ENCODE measurements at places on chromosomes 11 and 22. TPM values are rescaled to one million over a fixed set of nuclear protein-coding genes. Genes with fewer than 3 reads are reported as not detected.

Gene SEPTIN3
- total RNA-seq = 0.04 TPM

Gene DRAP1
- 138 TPM for total RNA-seq

Gene IGLL1
- not detected for total RNA-seq

Gene MS4A3
- total RNA-seq = not detected

Gene TFIP11
- total RNA-seq = 26.4 TPM

Gene CHEK2
- 17.4 TPM for total RNA-seq

Gene TMEM121B
- 0.12 TPM for total RNA-seq

Gene TNNT3
- total RNA-seq = 1.6 TPM

Gene SMTNL1
- not detected for total RNA-seq

Gene DGAT2
- total RNA-seq = 6.1 TPM

Gene DBX1
- total RNA-seq = not detected

Gene MTMR3
- total RNA-seq = 36.7 TPM

Gene SCGB2A2
- total RNA-seq = 28.7 TPM

Gene TBC1D22A
- 19.7 TPM for total RNA-seq

Gene TEX54
- total RNA-seq = not detected

Gene ALDH3B1
- 5.3 TPM for total RNA-seq

Gene NEFH
- total RNA-seq = 0.44 TPM

Gene E2F8
- total RNA-seq = 4.8 TPM

Gene MRGPRX4
- total RNA-seq = not detected

Gene SYCE3
- total RNA-seq = 1.8 TPM

Gene TMPRSS4
- total RNA-seq = 197 TPM

Gene KRTAP5-9
- not detected for total RNA-seq

Gene DERL3
- total RNA-seq = not detected

Gene POU2AF3
- total RNA-seq = 1.3 TPM

Gene ACRV1
- total RNA-seq = not detected

Gene SCGB1C1
- total RNA-seq = not detected

Gene GVQW3
- 0.15 TPM for total RNA-seq

Gene KDELR3
- 2.1 TPM for total RNA-seq

Gene SEC14L2
- total RNA-seq = 16.6 TPM

Gene GAB4
- total RNA-seq = not detected

Gene CCDC87
- total RNA-seq = 0.23 TPM

Gene NPAS4
- not detected for total RNA-seq

Gene OVOL1
- 80.9 TPM for total RNA-seq

Gene SYT7
- 2.0 TPM for total RNA-seq

Gene PRG3
- not detected for total RNA-seq

Gene FOLR2
- not detected for total RNA-seq

Gene LRRC75B
- total RNA-seq = 4.0 TPM

Gene MPZL3
- 41.7 TPM for total RNA-seq

Gene TRIM48
- not detected for total RNA-seq

Gene MIAT
- 0.50 TPM for total RNA-seq

Gene PTPRCAP
- total RNA-seq = 5.9 TPM

Gene DDI1
- total RNA-seq = not detected

Gene IFITM1
- total RNA-seq = 26.3 TPM

Gene CSNK2A3
- total RNA-seq = 1.4 TPM

Gene TAF6L
- total RNA-seq = 11.5 TPM

Gene MRGPRD
- not detected for total RNA-seq

Gene LIF
- total RNA-seq = 0.76 TPM

Gene MTFP1
- 15.9 TPM for total RNA-seq

Gene OR52N1
- total RNA-seq = not detected

Gene LINC01488
- total RNA-seq = not detected

Gene MPPED1
- total RNA-seq = not detected

Gene HEPHL1
- total RNA-seq = 5.5 TPM

Gene IGF2
- total RNA-seq = 0.76 TPM
